ENCODE measurements at places on chromosomes 6 and 20.

DNA sequence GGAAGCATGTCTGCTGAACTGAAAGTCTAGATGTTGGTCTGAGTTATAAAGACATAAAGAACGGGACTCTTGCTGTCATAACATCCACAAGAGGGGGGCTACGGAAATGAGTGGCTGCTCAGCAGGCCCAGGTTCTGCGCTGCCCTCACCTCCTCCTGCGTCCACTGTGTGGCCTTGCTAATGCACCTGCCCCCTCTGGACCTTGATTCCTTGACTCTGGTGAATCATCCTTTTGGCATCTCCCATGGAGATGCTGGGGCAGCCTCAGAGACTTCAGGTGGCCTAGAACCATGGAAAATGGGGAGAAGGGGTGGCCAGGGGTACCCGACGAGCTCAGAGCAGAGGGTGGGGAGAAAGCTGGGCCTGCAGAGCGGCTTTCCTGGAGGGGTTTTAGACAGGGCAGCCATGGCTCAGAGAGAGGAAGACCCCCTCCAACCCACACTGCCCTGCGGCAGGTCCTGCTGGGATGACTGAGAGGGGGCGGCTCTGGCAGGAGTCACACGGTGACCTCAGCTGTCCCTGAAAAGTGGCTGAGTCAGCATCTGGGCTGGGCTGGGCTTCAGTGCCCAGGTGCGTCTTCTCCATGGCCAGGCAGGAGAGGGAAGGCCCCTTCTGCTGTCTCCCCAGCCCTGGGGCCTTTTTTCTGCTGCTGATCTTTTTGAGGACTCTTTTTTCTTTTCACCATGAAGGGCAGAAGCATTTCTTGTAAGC lies 46.9 kb downstream of the DLGAP4 start:
- no peak for DNase-seq

DNA sequence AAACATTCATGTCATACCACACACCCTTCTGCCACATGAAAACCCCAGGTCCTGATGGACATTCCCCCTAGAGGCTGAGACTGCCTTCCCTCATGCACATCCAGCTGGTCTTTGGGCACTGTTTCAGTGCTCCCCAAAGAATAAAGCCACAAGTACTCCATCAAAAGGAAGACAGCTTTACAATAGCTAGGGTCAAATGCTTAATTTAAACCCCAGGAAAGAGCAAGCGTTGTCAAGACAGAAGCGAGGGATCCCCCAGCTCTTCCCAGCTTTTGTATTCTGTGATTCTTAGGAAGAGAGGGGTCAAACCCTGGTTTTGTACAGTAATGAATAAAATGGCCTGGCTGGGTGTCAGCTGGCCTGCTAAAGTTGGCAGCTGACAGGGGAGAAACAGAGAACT lies 82.4 kb upstream of the IYD start:
- no peak for DNase-seq

GRCh38 chr6:106729841-106730240 lies 100.5 kb downstream of the QRSL1 start:
- DNase-seq: peak; percentile 20

DNA sequence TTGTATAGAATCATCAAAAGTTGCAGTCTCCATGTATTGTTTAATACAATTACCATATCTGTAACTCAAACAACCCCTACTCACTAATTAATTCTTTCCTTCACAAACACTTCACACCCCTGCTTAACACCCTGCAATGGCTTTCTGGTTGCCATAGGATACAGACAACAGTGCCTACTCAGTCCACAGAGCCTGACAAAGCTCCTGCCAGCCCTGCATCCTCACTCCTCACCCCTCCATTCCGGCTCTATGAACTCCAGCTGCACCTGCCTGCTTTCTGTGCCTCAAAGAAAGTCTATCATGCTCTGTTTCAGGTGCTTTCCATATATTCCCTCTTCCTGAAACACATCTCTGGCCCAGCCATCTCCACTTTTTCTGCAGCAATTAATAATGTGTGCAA lies 253.4 kb downstream of the HACE1 start:
- no peak for DNase-seq

DNA sequence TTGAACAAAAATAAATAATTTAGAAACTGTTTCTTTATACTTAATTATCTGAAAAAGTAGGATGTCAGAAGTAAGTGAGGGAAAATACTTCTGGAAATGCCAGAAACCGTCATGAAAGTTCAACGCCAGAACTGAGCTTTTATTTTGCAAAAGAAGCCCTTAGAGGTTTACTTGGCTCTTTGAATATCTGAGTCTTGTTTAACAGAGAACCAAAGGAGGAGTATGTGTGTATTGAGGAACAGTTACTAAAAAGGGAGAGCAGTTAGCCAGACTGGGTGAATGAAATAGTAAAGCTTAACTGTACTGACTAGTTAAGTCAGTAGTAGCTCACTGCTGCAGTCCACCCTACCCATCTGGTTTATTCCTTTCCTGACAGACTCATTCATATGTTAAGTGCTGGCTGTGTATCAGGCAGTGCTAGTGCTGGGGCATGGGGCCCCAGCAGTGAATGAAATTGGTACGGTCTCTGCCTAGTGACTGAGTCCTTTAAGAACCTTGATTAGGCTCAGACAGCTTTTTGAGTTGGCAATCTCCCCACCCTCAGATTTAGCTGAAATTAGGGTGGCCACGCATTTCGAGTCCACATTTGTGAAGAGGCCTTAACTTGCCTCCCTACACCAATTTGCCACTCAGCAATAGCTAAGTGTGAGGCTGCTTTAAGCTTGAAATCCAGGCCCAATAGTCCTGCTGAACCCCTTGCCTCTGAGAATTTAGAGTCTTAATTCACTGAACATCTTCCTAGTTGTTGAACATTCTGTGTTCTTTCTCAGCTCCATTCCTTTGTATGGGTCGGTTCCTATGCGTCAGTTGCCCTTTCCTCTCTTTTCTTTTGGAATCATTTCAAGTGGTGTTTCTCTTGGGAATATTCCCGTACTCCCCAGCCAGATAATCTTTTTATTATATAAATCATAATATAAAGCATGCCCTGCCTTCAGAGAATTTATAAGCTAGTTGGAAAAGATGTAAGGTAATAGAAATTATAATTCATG lies 20.2 kb downstream of the MAP3K4 start:
- no peak for DNase-seq

- peak; percentile 67 for DNase-seq
These were observed 4.1 kb upstream of the MAN1A1 start for GRCh38 chr6:119353696-119354095.

DNA sequence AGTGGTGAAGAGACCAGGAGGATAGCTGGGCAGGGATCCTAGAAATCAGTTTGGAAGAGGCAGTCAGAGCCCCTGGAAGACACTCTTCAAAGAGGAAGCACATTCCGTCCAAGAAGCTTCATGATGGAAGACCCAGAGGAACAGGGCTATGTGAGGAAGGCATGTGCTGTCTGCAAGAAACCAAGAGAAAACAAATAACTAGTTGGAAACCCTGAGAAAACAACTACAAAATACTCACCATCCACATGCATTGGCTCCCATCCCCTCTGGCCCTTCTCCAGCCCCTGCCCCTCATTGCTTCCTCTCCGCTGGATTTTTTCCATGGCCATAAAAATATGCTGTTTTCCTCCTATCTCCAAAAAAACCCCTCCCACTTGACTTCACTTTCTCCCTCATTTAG lies 40.9 kb upstream of the SMOC2 start:
- DNase-seq: no peak

- no peak for DNase-seq
These were observed 64.5 kb downstream of the ZDHHC14 start for GRCh38 chr6:157445277-157446009.

GRCh38 chr20:63703471-63703975 lies 4.3 kb downstream of the ARFRP1 start:
- no peak for DNase-seq

GRCh38 chr6:49027644-49028043 lies 435.4 kb downstream of the MMUT start:
- no peak for DNase-seq

DNA sequence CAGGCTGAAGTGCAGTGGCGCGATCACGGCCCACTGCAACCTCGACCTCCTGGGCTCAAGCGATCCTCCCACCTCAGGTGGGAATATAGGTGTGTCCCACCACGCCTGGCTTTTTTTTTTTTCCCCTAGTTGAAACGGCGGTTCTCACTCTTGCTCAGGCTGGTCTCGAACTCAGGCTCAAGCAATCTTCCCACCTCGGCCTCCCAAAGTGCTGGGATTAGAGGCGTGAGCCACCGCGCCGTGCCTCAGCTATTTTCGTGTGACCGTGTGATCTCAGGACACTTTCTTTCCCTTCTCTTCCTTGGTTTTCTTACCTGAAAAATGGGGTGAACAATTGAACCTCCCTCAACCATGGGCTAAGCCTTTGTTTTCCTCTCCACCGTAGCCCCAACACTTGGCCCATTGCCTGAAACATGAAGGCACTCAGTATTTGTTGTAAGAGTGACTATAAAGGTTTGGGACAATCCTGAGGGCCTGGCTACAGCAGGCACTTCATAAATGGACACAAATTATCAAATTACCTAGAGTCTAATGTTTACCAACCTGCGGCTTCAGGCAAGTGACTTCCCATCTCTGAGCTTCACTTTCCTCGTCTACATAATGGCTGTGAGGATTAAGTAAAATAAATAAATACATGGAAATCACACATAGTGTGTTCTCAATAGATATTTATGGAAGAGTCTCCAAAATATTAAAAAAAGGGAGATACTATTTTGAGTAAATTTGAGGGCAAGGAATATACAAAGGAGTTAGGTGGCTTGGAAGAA lies 31.4 kb upstream of the ID1 start:
- DNase-seq: no peak

DNA sequence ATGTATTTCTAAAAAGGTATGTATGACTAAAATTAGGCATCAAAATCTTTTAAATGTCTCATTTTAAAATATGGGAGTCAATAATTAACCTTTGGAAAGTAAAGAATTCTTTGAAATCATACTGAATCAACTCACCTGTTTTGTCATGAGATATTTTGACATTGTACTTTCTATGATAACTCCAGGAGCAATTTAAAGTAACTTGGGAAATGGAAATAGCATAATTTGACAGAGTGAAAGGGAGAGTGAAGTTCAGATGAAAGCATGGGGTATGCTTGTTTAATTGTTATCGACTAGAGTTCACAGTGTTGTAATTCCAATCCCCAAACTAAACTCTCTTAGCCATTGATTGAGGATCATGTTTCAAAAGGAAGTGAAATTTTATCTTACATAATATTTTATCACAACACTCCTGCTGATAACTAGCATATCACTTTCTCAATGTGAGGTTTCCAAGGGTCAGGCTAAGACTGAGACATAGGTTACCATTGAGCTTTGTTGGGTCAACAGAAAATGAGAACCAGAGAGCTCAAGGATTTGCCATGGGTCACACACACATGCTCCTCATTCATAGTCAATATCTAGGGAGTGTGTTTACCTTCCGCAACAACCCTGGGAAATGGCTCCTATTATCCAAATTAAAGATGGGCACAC lies 2.3 kb downstream of the GSTA1 start:
- DNase-seq: no peak

DNA sequence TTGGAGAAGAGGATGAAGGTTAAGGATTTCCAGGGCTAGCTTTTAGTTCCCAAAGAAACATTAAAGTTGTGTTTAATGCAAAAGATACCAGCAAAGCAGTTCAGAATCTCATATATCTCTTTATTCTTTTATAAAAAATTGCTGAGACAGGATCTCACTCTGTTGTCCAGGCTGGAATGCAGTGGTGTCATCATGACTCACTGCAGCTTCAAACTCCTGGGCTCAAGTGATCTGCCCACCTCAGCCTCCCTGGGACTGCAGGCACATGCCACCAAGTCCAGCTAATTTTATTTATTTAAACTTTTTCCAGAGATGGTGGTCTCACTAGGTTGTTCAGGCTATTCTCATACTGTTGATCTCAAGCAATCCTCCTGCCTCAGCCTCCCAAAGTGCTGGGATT lies 41.1 kb upstream of the CAP2 start:
- no peak for DNase-seq

- no peak for DNase-seq
These were observed 5.8 kb upstream of the SLC52A3 start for GRCh38 chr20:774016-774659.

GRCh38 chr6:125423047-125423446 lies 121.3 kb upstream of the HDDC2 start:
- no peak for DNase-seq

DNA sequence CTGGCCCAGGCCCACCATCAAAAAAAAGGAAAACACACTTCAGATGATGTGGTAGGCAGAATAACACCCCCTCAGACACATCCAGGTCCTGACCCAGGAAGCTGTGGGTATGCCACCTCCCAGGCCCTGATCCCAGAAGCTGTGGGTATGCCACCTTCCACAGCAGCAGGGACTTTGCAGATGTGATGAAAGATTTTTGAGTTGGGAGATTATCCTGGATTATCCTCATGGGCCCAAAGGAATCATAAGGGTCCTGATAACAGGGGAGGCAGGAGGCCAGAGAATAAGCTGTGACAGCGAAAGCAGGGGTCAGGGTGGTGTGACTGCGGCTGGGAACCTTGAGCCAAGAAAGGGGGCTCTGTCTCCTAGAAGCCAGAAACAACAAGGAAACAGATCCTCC lies 55.0 kb downstream of the BMP7 start:
- DNase-seq: no peak

GRCh38 chr6:25342802-25343201 lies 63.6 kb downstream of the CARMIL1 start:
- DNase-seq: peak; percentile 46

DNA sequence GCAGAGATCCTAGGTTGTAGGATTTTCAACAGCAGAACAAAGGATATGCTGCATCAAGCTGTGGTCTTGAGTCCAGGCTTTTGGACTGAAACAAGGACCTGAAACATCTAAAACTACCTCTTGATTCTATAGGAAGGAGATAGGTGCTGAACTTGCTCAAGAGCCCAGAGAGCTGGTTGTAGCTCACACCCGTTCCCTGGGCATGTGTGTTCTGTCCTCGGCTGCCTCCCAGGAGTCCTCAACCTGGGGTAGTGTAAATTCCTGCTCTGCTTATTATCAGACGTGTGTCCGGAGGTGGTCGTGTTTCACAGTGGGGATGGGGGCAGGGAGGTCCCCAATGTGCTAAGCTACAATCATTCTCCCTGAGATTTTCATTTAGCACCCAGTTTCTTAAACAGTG lies 4.8 kb downstream of the NOP56 start:
- peak; percentile 34 for DNase-seq

- DNase-seq: no peak
These were observed 16.6 kb upstream of the AMD1 start for GRCh38 chr6:110858016-110858415.

DNA sequence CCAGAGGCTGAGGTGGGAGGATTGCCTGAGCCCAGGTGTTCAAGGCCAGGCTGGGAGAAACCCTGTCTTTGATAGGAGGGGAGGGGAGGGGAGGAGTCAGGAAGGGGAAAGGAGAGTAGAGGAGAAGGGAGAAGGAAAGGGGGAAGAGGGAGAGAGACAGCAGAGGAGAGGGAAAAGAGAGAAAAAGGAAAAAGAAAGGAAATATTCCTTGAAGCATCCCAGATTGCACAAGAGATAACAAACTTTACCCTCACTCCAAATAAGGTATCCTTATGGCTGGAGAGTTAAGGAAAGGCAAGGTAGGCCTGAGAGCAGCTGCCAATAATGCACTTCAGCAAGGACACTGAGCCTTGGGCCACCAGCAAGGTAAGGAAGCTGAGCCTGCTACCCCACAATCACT lies 166.3 kb upstream of the SLC22A16 start:
- DNase-seq: no peak
